ENCODE measurements at places on chromosomes 1 and 21. TPM values are rescaled to one million over a fixed set of nuclear protein-coding genes. Genes with fewer than 3 reads are reported as not detected.

DNA sequence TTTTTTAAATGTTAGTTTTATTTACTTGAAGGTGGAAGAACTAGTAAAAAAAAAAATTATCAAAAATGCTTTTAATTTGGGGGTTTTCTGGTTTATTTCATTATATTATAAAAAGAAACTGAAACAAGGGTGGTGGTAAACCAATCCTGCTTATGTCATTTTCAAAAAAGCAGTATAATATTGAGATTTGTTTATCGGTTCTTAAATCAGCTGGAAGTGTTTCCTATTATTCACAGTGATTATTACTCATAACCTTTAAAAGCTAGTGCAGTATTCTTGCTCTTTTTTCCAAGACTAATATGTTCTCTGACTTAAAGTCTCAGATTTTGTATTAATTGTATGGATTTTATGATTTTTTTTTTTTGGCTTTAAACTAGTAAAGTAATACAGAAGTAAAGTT lies 5.4 kb upstream of the LRRC40 start:
- H3K36me3 ChIP-seq = no peaks in the 10 kb centered on the region
- H3K27me3 ChIP-seq = no peaks in the 10 kb centered on the region
- H3K27ac ChIP-seq = no peak overlapping the region
- peaks cover 29% of the 10 kb centered on the region for H3K4me1 ChIP-seq
- DNase-seq = no peak
- H3K4me3 ChIP-seq = no peak overlapping the region

SH2D5 gene
- 0.13 TPM for total RNA-seq

- H3K4me3 ChIP-seq = no peak overlapping the region
- H3K36me3 ChIP-seq = no peaks in the 10 kb centered on the region
- H3K27ac ChIP-seq = no peak overlapping the region
Measured at GRCh38 chr1:43292216-43292615, 6.8 kb upstream of the C1orf210 start.

AKNAD1 gene
- total RNA-seq = not detected

DNA sequence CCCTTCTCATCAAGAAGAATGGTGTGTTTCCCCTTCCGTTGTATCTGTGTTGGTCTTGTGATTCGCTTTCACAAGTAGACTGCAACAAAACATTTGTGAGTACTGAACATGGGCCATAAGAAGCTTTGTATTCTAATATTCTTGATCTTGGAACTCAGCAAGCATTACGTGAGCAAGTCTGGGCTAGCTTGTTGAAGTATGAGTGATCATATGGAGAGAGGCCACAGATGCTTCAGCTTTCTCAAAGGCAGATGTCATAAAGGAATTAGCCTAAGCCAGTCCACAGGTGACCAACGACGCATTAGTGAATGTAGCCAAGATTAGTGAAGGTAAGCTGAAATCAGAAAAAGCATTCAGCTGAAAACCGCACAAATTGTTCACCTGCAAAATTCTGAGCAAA lies 609.6 kb upstream of the NEGR1 start:
- no peak for DNase-seq
- no peaks in the 10 kb centered on the region for H3K36me3 ChIP-seq
- H3K27me3 ChIP-seq = no peaks in the 10 kb centered on the region
- H3K4me3 ChIP-seq = no peak overlapping the region
- no peaks in the 10 kb centered on the region for H3K4me1 ChIP-seq

DNA sequence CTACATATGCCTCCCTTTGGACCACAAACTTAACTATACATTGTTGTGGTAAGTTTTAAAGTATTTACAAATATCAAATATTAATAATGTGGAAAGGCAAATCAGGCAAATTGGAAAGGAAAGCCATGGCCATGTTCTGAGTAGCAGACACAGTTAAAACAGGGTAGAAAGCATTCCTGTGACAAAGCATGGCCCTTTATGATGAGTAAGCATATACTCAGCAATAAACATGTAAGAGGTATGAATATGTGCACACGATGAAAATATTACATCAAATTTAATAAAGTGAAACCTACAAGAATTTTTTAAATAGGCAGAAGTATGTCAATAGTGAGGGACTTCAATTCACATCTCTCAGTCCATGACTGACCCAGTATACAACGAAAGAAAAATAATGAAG lies 389.2 kb downstream of the DSCAM start:
- H3K27ac ChIP-seq = no peak overlapping the region
- no peak for DNase-seq
- H3K36me3 ChIP-seq = no peaks in the 10 kb centered on the region

GRCh38 chr1:175629318-175629694 lies 114.1 kb downstream of the TNR start:
- no peaks in the 10 kb centered on the region for H3K27me3 ChIP-seq
- H3K4me1 ChIP-seq = no peaks in the 10 kb centered on the region
- H3K36me3 ChIP-seq = no peaks in the 10 kb centered on the region
- H3K4me3 ChIP-seq = no peak overlapping the region
- no peak overlapping the region for H3K27ac ChIP-seq

GRCh38 chr1:116324411-116324810 lies 48.6 kb upstream of the ATP1A1 start:
- H3K27me3 ChIP-seq = no peaks in the 10 kb centered on the region
- no peak overlapping the region for H3K4me3 ChIP-seq
- H3K4me1 ChIP-seq = peaks cover 8% of the 10 kb centered on the region
- H3K27ac ChIP-seq = no peak overlapping the region

USH2A gene
- total RNA-seq = under 0.01 TPM

CD2 gene
- total RNA-seq = 3.8 TPM

DNA sequence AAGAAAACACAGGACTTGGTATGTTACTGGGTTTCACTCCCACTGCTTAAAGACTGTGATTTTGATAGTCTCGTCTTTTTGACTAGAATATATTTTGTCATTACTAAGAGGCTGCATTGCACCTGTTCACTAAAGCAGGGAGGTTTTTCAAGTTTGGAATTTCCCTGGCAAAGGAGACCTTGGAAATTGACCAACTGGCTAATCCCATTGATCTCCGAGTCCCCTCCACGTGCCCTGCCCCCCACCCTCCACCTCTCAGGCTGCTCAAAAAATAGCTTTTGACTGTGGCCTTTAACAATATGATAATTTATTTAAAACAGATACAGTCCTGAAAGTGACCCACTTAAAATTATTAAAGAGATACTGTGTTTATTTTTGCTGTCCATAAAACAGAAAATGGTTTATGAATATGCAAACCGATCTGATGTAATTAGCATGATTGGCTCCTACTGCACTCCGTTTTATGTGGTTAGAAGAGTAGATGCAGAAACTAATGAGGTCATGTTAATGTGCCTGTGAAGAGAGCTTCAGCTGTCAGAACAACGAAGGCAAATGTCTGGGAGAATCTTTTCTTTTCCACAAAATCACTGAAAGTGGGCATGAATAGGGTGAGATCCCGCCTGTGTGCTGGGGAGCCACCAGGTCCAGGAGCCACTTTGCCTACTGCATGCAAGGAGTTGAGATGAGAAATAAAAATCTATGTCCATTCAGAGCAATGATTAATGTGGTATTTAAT lies 361.5 kb downstream of the RRAGC start:
- no peak overlapping the region for H3K4me3 ChIP-seq
- no peaks in the 10 kb centered on the region for H3K4me1 ChIP-seq
- no peaks in the 10 kb centered on the region for H3K36me3 ChIP-seq

DNA sequence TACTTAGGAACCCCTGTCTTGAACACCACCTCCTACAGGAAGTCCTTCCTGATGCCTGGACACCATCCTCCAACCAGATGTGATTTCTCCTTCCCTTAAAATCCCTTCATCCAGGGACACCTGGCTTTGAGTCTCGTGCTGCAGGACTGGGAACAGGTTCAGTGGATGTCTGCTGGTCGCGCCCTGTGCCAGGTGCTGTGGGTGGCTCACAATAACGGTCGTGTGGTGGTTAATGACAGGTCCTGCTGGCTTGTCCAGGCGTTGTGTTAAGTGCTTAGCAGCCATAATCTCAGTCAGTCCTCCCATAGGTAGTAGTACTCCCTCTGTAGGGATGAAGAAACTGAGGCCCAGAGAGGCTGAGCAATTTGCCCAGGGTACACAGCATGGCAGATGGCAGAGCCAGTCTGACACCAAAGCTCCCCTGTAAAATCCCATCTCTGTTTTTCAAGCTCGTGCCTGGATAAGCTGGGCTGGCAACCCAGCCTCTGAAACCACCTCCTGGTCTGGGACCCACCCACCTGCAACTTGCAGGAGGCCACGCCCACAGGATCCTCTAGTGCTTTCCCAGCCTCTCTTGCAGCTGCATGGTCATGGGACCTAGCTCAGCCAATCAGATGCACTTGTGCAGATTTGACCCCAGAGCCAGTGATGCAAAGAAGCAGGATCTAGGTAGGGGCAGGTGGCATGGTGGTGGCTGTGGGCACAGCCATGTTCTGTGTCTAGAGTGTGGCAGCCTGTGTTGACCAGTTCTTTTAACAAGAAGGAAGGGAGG lies 106.0 kb upstream of the IFFO2 start:
- H3K4me1 ChIP-seq = peaks cover 3% of the 10 kb centered on the region
- H3K4me3 ChIP-seq = no peak overlapping the region

- no peaks in the 10 kb centered on the region for H3K36me3 ChIP-seq
- H3K4me1 ChIP-seq = peaks cover 25% of the 10 kb centered on the region
- H3K27me3 ChIP-seq = no peaks in the 10 kb centered on the region
- H3K27ac ChIP-seq = peak overlapping the region; percentile 7
- DNase-seq = peak; percentile 64
- no peak overlapping the region for H3K4me3 ChIP-seq
Measured at GRCh38 chr1:109873278-109874175, 37.1 kb upstream of the CSF1 start.

RABGAP1L gene
- 173 TPM for total RNA-seq

DNA sequence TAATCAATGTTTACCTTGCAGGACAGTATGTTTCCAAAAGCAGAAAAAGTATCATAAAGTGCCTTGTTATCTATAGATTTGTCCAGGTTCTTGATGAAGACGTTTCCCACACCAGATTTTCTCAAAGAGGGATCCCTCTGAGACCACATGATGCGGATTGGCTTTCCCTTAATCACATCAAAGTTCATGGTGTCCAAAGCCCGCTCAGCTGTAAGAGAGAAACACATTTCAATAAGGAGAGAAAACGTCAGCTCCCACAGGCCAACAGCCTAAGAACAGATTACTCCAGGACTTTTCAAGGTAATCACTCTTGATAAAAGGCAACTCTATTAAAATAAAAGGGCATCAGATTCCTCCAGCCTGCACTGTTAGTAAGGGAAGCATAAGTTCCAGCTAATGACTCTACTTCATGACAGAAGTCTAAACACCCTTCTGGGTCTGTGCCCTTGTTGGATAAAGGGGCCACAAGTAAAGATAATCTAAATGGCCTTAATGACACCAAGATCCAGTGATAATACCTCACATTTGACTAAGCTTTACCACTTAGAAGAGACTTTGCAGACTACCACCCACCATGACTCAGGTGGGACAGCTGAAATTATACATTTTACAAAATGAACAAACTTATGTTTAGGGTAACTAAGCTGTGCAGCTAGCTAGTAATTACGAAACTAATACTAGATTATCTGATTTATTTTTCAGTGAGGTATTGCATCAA lies 4.1 kb downstream of the PABPC4 start:
- no peak overlapping the region for H3K4me3 ChIP-seq
- DNase-seq = no peak
- H3K27ac ChIP-seq = no peak overlapping the region
- peaks cover 62% of the 10 kb centered on the region for H3K36me3 ChIP-seq
- H3K4me1 ChIP-seq = peaks cover 29% of the 10 kb centered on the region

AADACL4 gene
- total RNA-seq = not detected

APP gene
- total RNA-seq = 388 TPM
